CMK (cell line): ENCODE measurements at places on chromosomes 2 and 18.

GRCh38 chr2:52034706-52035105, 1002.8 kb upstream of the NRXN1 start:
- no peak for DNase-seq

DNA sequence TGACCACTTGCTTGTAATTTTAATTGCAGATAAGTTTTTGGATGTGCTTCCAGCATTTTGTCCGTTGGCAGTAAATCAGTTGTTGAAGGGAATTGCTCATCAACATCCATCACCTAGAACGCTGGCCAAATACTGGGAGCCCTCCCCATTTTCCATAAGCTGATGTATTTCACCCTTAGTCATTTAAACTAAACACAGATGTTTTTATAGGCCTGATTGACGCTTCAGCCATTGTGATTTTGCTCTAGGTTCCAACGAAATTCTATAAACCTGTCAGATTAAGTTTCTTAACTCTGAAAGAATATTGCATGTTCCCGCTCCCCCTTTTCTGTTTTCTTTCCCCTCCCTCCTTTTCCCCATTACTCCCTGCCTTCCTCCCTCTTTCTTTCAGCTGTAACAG, 1.0 kb upstream of the RPRM start:
- DNase-seq, result no peak

DNA sequence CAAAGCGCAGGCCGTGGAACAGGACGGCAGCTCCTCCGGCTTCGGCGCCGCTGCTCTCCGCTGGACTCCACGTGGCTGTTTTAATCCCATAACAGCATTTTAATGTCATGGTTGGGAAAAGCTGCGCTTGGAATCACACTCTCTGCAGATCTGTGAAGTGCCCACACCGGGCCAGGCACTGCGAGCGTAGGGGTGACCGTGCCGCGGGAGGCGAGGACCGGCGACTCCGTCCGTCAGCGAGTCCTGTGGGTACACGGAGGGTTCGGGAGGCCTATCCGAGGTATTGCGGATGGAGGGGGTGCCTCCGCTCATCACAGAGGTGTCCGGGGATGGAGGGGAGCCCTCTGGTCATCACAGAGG, 198.0 kb upstream of the SALL3 start:
- DNase-seq, result no peak

GRCh38 chr18:9661564-9661963, 46.5 kb upstream of the RAB31 start:
- no peak for DNase-seq

DNA sequence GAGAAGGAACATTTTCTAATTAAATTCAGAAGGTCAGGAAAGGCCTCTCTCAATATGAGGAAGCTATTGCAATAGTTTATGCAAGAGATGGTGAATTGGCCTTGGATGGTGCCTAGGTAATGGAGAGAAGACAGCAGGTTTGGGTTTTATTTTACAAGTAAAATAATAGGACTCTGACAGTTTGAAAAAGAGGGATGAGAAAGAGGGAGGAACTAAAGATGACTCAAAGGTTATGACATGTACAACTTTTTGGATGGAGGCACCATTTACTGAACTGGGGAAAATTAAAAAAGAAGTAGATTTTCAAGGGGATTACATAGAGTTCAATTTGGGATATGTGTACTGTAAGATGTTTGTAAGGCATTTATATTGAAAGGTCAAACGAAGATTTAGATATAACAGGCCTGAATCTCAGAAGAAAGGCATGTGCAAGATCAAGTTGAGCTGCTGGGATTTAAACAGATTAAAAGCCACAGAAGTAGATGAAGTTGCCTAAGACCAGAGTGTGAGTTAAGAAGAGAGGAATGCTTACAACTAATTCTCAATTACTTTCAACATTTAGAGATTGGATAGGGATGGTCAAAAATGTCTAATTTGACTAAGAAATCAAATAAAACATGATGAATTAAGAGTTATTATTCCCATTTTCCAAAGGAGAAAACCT, 12.3 kb upstream of the ASNSD1 start:
- DNase-seq, result no peak

DNA sequence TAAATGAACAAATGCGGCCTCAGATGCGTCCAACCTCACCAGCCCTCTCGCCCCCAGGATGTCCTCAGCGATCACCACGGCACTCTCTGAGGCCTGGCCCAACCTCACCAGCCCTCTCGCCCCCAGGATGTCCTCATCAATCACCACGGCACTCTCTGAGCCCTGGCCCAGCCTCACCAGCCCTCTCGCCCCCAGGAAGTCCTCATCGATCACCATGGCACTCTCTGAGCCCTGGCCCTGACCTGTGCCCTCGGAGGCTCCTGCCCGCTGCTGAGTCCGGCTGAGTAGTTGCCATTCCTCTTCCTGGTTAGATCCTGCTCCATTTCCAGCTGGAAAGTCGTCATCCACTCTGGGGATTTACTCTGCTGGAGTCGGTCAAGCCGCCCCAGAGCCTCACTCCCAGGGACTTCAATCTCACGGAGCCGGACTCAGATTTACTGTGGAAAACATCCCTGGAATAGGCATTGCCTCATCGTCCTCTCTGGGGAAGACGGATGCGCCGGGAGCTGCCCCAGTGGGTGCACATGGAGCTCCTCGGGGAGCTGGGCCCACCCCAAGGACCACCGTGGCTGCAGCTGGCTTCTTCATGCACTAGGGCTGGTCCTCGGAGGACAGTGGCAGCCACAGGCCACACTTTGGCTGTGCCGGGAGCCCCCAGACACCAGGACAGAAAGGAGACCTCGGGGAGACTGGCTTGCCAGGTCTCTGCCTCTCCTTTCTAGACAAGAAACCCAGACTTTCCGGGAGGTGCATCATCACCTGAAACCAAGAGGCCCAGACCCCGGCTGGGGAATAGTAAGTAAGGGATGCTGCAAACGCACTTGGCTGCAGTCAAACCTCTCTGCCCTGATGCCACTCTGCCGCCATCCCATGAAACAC, 230.6 kb downstream of the EIPR1 start:
- DNase-seq, result no peak
